ENCODE measurements at places on chromosomes 5 and 9. TPM values are rescaled to one million over a fixed set of nuclear protein-coding genes. Genes with fewer than 3 reads are reported as not detected.

PCDHB16 gene
- total RNA-seq: not detected

DNA sequence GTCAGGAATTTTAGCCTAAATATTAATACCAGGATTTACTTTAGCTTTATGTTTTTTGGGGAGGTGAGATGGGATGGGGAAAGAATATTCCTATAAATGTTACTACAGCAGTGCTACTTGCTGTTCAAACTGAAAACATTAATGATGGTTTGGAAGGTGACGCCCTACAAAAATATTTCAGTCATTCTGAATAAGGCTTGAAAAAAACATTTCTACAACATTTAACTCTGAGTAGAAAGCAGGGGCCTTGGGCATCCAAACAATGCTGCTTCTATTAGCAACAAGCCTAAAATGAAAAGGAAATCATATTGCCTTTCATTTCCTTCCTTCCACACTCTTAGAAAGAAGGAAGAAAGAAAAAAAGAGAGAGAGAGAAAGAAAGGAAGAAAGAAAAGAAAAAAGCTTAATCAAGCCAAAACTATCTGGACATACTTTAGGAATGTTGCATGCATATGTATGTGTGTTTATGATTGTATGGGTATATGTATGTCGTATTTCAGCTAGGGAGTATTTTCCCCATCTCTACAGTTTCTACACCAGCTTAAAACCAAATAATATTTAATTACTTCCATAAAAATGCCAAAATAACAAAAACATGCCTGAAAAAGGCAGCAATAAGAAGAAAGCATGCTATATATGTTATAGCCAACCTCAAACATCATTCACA, 16.3 kb upstream of the DAB2 start:
- no peak overlapping the region for H3K4me3 ChIP-seq
- no peaks in the 10 kb centered on the region for H3K4me1 ChIP-seq
- no peaks in the 10 kb centered on the region for H3K36me3 ChIP-seq
- H3K27me3 ChIP-seq: no peaks in the 10 kb centered on the region
- no peak for DNase-seq

- H3K4me3 ChIP-seq: no peak overlapping the region
- peaks cover 5% of the 10 kb centered on the region for H3K4me1 ChIP-seq
- DNase-seq: no peak
- H3K27me3 ChIP-seq: peaks cover 8% of the 10 kb centered on the region
These were observed 279.0 kb downstream of the GLIS3 start for GRCh38 chr9:4020755-4021296.

DNA sequence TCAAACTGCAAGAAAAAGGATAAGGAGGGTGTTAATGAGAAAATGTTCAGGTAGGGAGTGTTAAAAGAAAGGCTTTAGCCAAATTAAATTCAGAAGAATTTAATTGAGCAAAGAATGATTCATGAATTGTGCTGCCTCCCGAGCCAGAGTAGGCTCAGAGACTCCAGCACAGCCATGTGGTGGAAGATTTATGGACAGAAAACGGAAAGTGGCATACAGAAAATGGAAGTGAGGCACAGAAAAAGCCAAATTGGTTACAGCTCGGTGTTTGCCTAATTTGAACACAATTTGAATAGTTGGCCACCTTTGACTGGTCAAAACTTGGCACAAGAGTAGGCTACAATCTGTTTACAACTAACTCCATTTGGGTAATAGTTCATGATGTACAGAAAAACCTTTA, 9.6 kb upstream of the SLC30A5 start:
- no peaks in the 10 kb centered on the region for H3K36me3 ChIP-seq
- no peak for DNase-seq
- H3K4me3 ChIP-seq: no peak overlapping the region
- H3K27ac ChIP-seq: no peak overlapping the region

- H3K27me3 ChIP-seq: no peaks in the 10 kb centered on the region
- no peaks in the 10 kb centered on the region for H3K36me3 ChIP-seq
- H3K27ac ChIP-seq: no peak overlapping the region
- H3K4me3 ChIP-seq: no peak overlapping the region
- no peaks in the 10 kb centered on the region for H3K4me1 ChIP-seq
- no peak for DNase-seq
These were observed 661.6 kb upstream of the C9orf72 start for GRCh38 chr9:28234894-28235277.

DNA sequence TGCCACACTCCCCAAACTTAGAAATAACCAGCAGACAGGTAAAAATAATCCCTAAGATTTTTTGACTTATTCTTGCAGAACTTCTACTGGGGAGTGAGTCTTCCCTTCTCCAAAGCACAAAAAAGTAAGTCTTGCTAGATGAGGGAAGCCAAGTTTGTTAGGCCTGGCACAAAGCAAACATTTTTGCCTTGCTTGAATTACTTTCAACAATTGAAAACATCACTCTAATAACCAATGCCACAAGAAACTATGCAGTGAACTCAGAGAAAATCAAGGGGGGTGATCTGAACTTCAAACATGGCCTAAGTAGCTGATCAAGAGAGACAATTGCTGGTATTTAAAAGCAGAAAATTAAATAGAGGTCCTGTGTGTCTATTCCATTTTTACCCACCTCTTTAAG, 123.6 kb upstream of the SLC1A3 start:
- no peak overlapping the region for H3K4me3 ChIP-seq
- DNase-seq: no peak
- no peaks in the 10 kb centered on the region for H3K4me1 ChIP-seq

DNA sequence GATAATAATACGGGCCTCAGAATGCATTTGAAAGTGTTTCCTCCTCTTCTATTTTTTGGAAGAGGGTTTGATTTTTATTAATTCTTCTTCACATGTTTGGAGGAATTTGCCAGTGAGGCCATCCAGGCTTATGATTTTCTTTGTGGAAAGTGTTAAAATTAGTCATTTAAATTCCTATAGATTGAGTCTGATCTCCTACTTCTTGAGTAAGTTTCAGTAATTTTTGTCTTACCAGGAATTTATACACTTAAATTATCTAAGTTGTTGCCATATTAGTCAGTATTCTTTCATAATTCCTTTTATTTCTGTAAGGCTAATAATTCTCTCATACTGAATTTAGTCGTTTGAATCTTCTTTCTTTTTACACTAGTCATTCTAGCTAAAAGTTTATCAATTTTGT, 25.2 kb upstream of the HAPLN1 start:
- H3K4me1 ChIP-seq: no peaks in the 10 kb centered on the region
- no peaks in the 10 kb centered on the region for H3K27me3 ChIP-seq
- no peak overlapping the region for H3K27ac ChIP-seq

DNA sequence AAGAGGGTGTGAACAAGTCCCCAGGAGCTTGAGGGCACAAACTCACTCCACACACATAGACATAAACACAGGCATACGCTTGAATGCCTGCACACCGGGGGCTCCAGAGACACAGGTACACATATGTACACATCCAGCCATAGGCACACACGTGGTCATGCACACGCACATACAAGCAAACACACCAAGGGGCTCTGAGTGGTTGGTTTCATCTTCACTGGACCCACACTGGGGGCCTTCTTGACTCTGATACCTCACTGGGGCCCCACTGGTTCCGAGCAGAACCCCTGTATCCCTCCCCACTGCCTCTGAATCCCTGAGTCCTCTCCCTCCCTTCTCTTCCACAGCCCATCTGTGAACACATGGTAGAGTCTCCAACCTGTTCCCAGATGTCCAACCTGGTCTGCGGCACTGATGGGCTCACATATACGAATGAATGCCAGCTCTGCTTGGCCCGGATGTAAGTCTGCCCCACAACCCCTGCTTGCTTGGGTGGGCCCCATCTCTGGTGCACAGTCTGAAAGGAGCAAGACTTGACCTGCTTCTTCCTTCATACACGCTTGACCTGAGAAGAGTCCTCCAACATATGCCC, 6.4 kb downstream of the SPINK4 start:
- H3K27me3 ChIP-seq: no peaks in the 10 kb centered on the region
- no peak overlapping the region for H3K4me3 ChIP-seq
- no peak for DNase-seq
- peaks cover 10% of the 10 kb centered on the region for H3K4me1 ChIP-seq

SPINK4 gene
- total RNA-seq: not detected

DNA sequence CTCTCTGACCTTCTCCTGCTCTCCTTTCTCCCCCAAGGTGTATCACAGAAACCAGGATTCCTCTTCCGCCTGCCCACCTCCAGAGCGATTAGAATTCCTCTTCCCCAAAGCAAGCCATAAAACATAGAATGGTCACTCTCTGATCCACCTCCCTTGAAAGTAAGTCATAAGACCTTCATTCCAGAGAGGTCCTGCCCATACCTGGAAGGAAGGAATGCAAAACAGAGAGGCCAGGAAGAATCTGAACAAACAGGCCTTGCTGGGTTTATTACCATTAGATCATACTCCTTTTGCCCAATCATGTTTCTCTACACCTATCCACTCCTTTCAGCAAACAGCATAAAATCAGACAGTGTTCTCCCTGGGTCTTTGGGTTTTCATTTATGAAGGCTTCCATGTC, 21.0 kb downstream of the CDKL3 start:
- peaks cover 2% of the 10 kb centered on the region for H3K27me3 ChIP-seq
- H3K27ac ChIP-seq: no peak overlapping the region
- no peak for DNase-seq
- H3K36me3 ChIP-seq: no peaks in the 10 kb centered on the region
- H3K4me1 ChIP-seq: no peaks in the 10 kb centered on the region

GRCh38 chr5:14134771-14135170, 8.4 kb upstream of the TRIO start:
- H3K4me3 ChIP-seq: no peak overlapping the region
- H3K4me1 ChIP-seq: no peaks in the 10 kb centered on the region
- DNase-seq: no peak
- H3K36me3 ChIP-seq: peaks cover 3% of the 10 kb centered on the region
- peaks cover 23% of the 10 kb centered on the region for H3K27me3 ChIP-seq
- no peak overlapping the region for H3K27ac ChIP-seq

MAPKAP1 gene
- 108 TPM for total RNA-seq

DNA sequence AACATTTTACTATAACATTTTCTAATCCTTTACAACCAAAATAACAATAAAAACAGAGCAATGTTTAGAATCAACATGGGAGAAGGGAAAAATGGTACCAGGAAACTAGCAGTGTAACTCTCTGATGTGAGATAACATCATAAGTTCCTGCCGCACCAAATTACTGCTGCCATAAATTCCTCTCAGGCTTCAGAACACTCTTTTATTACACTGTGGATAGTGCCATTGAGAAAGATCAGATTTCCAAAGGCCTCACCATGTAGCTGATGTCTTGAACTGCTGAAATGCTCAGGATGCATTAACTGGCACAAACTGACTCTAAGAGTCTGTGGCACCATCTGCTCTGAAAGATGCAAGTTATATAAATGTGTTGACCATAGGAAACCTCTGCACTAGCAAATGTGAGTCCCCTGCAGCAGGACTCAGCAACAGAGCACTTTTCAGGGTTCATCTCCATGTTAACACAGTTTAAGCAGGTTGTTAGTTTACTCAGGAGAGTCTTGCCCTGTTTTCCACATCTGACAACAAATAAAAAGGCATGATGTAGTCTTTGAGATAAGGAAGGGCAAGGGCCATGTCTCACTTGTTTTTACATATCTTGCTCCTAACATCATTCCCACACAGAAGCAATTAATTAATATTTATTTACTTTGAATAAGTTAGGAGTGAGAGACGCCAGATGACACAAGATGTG, 218.1 kb downstream of the CETN3 start:
- H3K4me3 ChIP-seq: no peak overlapping the region
- no peak overlapping the region for H3K27ac ChIP-seq
- no peaks in the 10 kb centered on the region for H3K36me3 ChIP-seq
- no peaks in the 10 kb centered on the region for H3K4me1 ChIP-seq

ABO gene
- 0.60 TPM for total RNA-seq

GRCh38 chr5:65699338-65699737, 22.6 kb downstream of the SGTB start:
- no peak overlapping the region for H3K4me3 ChIP-seq
- no peaks in the 10 kb centered on the region for H3K27me3 ChIP-seq
- no peaks in the 10 kb centered on the region for H3K4me1 ChIP-seq
- peaks cover 21% of the 10 kb centered on the region for H3K36me3 ChIP-seq

DNA sequence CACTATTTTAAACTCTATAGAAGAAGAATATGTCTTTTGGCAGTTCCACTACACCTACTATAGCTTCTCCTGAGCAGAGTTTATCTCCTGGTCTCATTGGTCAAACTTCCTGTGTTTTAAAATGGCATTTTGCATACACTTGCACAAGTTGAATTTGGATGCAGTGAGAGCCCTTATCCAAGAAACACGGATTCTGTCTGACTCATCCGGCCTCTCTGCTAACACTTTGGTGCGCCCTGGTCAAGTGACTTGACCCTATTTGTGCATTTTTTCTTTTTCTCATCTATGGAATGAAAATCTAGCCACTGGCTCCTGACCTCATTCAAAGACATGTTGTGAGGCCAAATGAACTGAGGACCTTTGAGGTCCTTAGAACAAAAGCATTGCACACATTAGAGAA, 20.0 kb downstream of the PIP5K1B start:
- no peaks in the 10 kb centered on the region for H3K36me3 ChIP-seq
- no peak overlapping the region for H3K27ac ChIP-seq
- DNase-seq: no peak
- H3K27me3 ChIP-seq: peaks cover 8% of the 10 kb centered on the region

DNA sequence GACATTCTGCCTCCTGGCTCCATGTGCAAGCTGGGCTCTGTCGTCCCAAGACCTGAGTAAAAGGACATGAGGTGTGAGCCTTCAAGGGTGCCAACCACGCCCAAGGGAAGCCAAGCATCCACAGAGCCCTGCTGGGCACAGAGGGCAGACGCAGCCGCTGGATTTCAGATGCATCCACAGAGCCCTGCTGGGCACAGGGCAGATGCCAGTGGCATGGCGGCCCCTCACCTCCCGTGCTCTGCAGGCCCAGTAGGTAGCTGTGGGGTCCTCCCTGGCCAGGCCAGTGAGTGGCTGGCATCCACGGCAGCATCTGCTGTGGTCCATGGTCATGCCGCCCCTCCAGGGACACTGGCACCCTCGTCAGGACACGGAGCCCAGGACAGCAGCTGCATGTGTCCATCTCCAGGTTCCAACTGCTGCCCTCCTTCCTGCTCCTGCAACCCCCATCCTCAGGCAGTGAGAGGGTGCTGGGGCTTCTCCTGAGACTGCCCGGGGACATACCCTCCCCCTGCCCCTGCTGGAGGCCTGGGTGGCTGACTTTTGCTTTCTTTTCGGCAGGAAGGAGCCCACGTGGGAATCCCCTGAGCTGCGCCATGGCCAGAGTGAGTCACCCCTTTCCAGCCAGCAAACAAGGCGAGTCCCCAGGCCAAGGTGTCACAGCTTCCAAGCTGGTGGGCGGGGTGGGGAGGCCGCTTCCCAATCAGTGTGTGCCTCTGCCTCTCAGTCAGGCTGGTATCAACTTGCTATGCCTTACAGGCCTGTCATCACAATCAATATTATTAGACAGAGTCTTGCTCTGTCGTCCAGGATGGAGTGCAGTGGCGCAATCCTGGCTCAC, 4.0 kb upstream of the TRAF2 start:
- H3K36me3 ChIP-seq: peaks cover 5% of the 10 kb centered on the region
- peak overlapping the region; percentile 77 for H3K4me3 ChIP-seq
- peak overlapping the region; percentile 91 for H3K27ac ChIP-seq
- peak; percentile 88 for DNase-seq
- H3K27me3 ChIP-seq: no peaks in the 10 kb centered on the region

SLC36A2 gene
- not detected for total RNA-seq

- peaks cover 2% of the 10 kb centered on the region for H3K27me3 ChIP-seq
- H3K4me1 ChIP-seq: peaks cover 39% of the 10 kb centered on the region
- H3K4me3 ChIP-seq: no peak overlapping the region
- DNase-seq: no peak
- no peak overlapping the region for H3K27ac ChIP-seq
These were observed 103.1 kb downstream of the PAX5 start for GRCh38 chr9:36930941-36931340.

GRCh38 chr5:77924081-77924480, 147.9 kb upstream of the TBCA start:
- peaks cover 9% of the 10 kb centered on the region for H3K4me1 ChIP-seq
- H3K4me3 ChIP-seq: no peak overlapping the region
- H3K27ac ChIP-seq: no peak overlapping the region
- peaks cover 7% of the 10 kb centered on the region for H3K27me3 ChIP-seq

Measured in activated T-helper 1 cell treated with anti-CD3 and anti-CD28 coated beads, Interleukin-12 subunit alpha, Interleukin-12 subunit beta, Interleukin-2, Interleukin-4 antibody, amounts not matched to agents 30 ng/mL and 10 ng/mL and 1 ng/mL, durations not matched to agents 14 hours and 24 hours and 36 hours (primary cell).